ENCODE measurements at places on chromosomes 11 and 22. TPM values are rescaled to one million over a fixed set of nuclear protein-coding genes. Genes with fewer than 3 reads are reported as not detected.

DNA sequence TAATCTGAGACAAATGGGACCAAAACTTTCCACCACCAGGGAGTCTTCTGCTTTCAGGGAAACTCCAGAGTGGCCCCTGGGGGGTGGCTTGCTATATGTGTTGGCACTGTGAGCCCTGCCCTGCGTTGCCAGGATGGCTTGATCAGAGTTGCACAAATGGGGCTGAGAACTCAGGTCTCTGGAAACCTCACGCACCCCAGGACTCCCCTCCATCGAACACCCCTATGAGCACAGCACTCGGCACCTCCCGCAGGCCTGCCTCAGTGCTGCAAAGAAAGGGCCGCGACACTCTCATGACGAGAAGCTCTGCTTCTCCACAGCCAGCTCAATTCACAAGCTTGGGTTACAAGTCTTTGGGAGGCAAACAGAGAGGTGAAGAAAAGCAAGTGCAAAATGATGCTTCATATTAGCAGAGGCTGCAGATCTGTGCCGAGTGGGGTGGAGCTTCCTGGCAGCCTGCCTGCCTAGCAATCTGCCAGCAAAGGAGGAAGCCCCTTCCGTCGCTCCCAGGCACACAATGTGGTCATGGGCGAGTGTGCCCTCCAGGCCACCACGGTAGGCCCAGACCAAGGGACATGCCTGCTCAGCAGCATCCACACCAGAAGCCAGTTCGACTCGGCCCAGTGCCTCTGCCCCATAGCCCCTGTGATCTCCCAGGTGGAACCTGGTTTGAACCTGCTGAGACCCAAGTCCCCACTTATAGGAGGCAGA lies 55.7 kb downstream of the MYH9 start:
- no peak for DNase-seq

DNA sequence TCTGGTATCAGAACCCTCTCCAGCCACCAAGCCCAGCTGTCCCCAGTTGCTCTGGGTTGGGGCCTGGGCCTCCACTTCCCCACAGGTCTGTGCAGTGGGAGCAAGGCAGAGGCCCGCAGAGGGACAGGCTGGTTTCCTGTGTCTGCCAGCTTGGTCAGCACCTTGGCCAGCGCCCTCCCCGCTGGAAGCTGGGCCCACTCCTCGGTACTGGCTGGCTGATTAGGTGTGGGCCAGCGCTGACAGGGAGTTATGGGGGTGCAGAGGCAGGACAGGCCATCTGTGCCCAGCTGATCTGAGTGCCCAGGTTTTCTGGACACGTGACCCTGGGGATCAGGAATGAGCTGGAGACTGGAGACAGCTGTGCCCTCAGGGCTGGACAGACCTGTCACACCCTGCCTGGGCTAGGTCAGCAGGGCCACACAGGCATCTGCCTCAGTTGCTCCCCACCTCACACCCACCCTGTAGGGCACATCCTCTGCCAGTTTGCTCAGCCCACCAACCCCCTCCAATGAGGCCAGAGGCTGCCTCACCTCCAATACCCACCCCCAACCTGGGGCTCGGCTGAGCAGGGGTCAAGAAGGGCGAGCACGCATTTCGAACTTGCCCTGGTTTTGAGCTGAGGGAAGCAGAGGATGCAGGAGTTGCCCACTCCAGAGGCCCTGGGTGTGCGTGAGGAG lies 175.3 kb downstream of the IGLL1 start:
- DNase-seq: no peak

GRCh38 chr11:10130875-10131274 lies 163.1 kb downstream of the SBF2 start:
- DNase-seq: no peak

Gene SYT13
- polyA plus RNA-seq: 11.5 TPM

DNA sequence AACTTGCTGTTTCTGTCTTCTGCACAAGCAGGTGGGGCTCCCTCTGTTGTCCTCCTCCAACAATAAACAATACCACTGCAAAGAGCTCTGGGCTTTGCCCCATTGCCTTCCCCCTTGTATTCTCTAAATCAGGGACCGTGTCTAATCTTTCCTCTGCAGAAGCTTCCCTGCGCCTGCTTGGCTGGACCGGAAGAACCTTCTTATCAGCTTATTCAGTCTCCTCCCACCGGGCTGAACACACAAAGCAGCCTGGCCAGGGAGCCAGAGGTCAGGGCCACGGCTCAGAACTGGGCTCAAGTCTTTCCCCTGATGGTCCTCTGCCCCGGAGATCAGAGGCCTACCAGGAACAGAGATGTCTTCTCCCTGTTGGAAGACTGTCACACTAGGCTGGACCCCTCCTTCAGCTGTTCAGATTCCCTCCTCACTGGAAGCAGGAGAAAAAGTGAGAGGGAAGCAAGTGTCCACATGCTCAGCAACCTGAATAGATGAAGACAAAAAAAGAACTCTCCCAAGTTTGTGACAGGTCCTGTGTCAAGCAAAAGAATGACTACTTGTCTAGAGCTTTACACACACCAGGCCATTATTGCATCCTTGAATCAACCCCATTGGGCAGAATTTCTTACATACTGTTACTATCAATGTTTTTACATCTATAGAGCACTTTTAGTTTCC lies 63.7 kb downstream of the RAB30 start:
- DNase-seq: no peak

DNA sequence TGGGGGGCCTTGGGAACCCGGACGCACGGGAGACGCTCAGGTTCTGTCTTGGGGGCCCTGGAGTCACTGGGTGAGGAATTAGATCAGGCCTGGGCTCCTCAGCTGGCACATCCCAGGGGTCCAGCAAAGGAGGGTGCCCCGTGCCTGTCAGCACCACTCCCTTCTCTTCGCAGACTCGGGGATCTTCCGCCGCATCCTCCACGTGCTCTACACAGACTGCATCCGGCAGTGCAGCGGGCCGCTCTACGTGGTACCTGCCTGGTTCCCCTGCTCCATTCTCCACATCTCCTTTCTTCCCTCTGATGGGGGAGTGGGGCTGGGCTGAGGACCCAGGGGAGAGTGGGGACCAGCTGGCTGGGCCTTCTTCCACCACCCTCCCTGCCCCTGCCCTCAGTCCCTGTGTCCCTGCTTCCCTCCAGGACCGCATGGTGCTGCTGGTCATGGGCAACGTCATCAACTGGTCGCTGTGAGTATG lies 6.7 kb upstream of the TAGLN start:
- no peak for DNase-seq

Gene SNU13
- polyA plus RNA-seq: 131 TPM

Gene GGTLC3
- polyA plus RNA-seq: 0.25 TPM

DNA sequence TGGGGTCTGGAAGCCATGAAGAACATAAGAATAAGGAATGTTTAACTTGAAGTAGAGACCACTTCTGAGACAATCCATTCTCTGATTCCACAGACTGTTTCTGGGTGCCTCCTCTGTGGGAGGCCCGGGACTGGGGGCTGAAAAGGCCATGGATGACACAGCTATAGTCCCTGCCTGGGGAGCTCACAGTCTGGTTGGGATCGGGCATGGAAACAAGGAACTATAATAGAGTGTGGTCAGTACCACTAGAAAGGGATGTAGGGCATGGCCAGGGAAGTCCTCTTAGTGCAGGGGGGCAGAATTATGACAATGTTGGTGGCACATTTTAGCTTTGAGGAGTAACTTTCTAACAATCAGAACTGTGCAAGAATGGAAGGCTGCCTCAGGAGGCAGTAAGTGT lies 9.2 kb upstream of the KCNE3 start:
- DNase-seq: no peak

- DNase-seq: no peak
Observed at GRCh38 chr11:92711926-92712325, 257.5 kb upstream of the MTNR1B start.

- no peak for DNase-seq
Observed at GRCh38 chr22:23183061-23183698, 2.9 kb downstream of the BCR start.

DNA sequence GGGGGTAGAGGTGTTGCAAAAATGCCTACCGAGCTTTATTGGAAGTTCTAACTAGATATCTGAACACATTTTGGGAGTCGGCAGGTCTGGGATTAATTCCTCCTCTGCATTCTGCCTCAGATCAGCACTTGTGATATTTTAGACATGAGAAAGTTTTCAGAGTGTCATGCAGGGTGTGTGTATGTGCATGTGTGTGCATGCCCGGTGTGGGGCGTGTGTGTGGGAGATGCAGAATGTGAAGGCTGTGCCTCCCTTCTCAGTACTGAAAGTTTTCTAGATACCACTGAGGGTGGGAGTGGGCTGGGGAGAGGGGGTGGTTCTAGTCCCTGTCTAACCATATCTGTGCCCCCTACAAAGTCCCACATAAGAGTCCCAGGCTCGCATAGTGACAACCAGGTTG lies 180.0 kb upstream of the NTM start:
- DNase-seq: no peak

DNA sequence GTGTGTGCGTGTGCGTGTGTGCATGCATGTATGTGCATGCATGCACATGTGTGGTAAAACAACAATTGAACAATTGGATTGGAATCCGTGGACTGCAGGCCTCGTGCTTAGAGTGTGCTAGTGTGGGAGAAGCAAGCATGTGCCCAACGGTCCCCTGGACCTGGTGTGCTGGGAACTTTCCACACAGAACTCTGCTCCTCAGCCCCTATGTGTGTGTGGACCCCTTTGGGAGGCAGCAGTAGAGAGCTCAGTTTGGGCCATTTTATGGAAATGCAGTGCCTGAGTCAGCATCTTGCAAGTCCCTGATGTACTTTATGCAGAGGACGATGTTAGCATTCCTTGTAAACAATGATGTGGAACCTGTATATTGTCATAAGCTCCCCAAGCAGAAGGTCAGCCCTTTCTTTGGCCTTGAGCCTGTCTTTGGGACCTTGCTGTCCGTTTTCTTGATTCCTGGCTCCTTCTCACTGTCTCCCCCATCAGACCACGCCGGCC lies 167.3 kb downstream of the TBC1D22A start:
- no peak for DNase-seq

Gene GSC2
- not detected for polyA plus RNA-seq

DNA sequence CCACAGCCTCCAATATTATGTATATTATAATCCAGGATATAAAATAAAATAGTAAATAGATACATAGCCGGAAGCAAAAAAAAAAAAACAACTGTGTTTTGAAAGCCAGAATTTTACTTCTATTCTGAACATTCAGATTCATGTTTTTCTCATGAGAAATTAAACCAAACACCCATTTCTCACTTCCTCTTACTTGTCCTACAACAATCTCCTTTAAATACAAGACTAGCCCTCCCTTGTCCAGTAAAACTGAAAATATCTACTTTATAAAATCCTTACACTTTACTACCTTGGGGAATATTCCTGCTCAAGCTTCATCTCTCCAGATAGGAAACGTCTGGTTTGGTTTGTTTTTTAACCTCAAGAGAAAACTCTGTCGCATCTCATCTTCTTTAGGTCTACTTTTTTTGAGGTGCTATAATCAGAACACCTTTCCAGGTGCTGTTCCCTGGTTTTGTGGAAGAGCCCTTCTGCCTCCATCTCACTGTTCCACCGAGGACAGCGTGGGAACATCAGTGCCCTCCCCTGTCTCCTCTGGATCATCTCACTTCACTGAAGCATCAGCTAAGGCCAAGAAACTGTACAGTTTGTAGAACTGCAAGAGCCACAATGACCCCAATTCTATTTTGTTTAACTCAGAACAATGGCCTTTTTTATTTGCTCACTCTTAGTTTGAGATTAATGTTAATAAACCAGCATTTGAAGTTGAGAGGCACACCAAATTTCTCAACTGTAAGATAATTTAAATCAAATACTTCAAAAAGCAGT lies 82.0 kb upstream of the ARHGAP32 start:
- DNase-seq: no peak

GRCh38 chr11:94201004-94201465 lies 72.4 kb downstream of the PANX1 start:
- no peak for DNase-seq

DNA sequence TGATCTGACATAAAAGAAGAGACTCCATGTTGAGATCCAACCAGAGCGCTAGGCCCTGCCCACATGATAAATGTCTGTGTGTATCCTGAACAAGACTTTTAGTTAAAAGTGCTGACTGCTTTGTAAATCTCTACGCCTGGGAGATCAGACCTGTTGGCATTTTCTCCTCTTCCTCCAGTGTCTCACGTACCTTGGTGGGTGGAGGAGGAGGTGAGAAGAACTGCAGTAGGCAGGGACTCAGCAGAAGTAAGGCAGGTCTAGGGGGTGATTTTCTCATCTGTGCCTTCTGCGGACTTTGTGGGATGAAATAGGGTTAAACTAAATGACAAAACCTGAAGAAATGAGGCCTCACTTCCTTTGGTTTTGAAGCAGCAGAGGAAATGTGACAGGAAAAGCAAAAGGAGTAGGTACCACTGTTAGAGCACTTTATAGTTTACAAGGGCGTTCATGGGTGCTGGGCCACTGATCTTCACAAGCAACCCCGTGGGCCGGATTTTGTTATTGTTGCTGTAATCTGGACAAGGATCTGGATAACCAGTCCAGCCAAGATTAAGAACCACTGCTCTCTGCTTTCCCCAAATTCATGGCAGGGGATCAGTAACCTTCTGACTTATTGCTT lies 36.7 kb upstream of the PLET1 start:
- no peak for DNase-seq

DNA sequence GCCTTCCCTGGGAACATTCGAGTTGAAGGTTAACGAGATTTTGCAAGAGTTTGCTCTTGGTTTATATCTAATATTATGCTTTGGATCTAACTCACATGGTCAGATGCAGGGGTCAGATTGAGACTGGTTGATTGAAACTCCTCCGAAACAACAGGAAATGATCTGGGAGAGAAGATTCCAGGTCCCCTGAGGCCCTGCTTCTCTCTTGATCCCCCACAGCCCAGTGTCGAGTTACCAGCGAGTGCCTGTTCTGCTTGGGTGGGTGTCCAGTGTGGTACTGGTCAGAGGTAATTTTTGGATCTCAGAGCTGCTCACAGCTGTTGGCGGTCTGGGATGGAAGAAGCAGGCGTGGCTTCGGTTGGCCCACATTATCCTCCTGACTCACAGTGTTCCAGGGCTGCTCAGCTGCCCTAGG lies 9.2 kb downstream of the FBLN1 start:
- DNase-seq: no peak

- DNase-seq: no peak
Observed at GRCh38 chr11:45580399-45580798, 85.0 kb downstream of the CHST1 start.

DNA sequence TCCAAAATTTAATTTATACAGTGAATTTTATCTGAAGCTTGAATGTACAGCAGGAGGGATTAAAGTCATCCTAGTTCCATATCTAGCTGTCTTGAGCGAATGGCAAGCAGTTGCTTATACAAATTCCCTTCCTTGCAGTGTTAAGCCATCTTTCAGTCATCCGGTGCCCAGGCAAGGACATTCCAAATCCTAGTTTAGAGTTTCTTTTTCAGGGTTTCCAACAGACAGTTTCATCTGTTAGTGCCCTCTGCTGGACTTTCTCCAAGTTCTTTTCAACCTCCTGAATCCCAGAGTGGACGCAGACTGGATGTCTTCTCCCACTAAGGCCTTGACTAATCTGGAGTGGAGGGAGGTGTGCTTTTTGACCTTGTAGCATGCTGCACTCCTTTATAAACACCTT lies 45.4 kb downstream of the GRAMD1B start:
- DNase-seq: no peak

GRCh38 chr11:123145661-123146060 lies 49.4 kb downstream of the CLMP start:
- DNase-seq: no peak

Gene TBX10
- not detected for polyA plus RNA-seq

Gene YPEL1
- 17.6 TPM for polyA plus RNA-seq

GRCh38 chr11:8068605-8069221 lies 12.3 kb upstream of the TUB start:
- DNase-seq: no peak

- DNase-seq: no peak
Observed at GRCh38 chr11:1883346-1884302, 8.1 kb downstream of the PRR33 start.

GRCh38 chr22:19971276-19972124 lies 29.9 kb upstream of the TXNRD2 start:
- no peak for DNase-seq

Gene OMP
- polyA plus RNA-seq: not detected
